ENCODE measurements at places on chromosomes 1 and 21.

- H3K36me3 ChIP-seq: no peaks in the 10 kb centered on the region
- H3K27ac ChIP-seq: no peak overlapping the region
- H3K4me3 ChIP-seq: no peak overlapping the region
- H3K27me3 ChIP-seq: no peaks in the 10 kb centered on the region
- H3K4me1 ChIP-seq: no peaks in the 10 kb centered on the region
- no peak for DNase-seq
Measured at GRCh38 chr1:47875831-47876586, 121.2 kb downstream of the TRABD2B start.

DNA sequence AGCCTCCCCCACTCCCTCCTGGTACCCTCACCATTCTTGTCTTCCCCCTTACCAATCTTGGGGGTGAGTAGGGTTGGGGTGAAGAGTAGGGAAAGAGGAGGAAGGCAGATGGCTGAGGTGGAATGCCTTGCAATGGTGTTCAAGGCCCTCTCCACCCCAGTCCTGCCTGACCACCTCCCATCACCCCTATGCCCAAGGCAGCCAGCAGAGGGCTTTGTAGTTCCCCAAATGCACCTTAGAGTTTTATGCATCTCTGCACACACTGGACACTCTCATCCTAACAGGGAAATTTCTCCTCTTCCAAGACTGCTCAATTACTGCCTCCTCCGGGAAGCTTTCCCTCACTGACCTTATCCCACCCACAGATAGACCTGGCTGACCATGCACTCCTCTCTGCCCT lies 15.4 kb downstream of the KIF17 start:
- no peaks in the 10 kb centered on the region for H3K27me3 ChIP-seq
- H3K36me3 ChIP-seq: no peaks in the 10 kb centered on the region
- peaks cover 6% of the 10 kb centered on the region for H3K4me1 ChIP-seq
- H3K4me3 ChIP-seq: no peak overlapping the region
- H3K27ac ChIP-seq: no peak overlapping the region

DNA sequence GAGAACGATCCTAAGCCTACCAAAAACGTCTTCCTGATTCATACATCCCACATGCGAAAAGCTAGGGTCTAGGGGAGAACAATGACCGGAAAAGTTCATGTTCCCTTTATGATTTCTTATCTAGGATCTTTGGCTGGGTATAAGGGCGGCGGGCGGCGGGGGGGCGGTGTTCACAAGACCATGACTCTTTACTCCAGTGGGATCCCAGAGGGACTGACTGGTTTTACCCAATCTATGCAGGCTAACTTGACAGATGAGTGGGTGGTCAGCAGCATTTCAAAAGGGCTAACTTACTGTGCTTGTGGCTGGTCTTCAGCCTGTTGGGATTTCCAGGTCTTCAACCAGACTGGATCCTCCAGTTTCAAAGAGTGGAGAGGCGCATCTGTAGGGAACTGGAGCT lies 40.3 kb downstream of the CNIH3 start:
- H3K4me3 ChIP-seq: no peak overlapping the region
- no peaks in the 10 kb centered on the region for H3K27me3 ChIP-seq
- no peaks in the 10 kb centered on the region for H3K4me1 ChIP-seq
- DNase-seq: no peak

DNA sequence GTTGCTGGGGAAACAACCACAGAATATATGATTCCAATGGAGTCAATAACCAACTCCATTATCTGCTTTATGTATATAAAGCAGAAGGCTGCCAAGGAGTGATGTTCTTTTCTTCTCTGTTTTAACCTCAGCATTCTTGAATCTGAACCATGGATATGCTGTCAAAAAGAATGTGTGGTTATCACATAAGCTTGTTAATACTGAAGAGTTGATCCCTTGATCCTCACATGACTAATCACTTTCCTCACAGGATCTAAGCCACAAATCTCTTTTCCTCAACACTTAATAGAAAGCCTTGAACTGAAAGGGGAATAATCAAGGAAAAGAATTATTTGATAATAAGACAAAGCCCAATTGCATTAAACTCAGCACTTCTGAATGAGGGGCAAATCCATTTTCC lies 271.3 kb upstream of the KIAA0040 start:
- no peaks in the 10 kb centered on the region for H3K4me1 ChIP-seq
- no peak overlapping the region for H3K27ac ChIP-seq
- DNase-seq: no peak
- H3K36me3 ChIP-seq: no peaks in the 10 kb centered on the region

DNA sequence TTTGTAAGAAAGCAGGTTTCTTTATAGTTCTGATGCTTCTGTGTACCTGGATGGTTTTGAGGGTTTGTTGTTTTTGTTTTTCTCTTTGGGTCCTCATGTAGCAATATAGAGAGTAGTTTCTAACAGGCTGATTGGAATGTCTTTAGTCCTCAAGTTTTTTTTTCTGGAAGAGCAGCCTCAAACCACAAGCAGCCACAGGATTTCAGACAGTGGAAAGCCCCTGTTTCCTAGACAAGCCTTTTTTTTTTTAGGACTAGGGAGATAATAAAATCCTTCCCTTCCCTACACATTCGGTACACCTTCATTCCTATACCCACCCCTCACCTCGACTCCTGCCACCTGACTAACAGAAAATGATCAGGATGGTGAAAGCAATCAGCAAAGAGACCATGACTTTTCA lies 47.6 kb downstream of the ACP6 start:
- no peak for DNase-seq
- no peaks in the 10 kb centered on the region for H3K27me3 ChIP-seq

DNA sequence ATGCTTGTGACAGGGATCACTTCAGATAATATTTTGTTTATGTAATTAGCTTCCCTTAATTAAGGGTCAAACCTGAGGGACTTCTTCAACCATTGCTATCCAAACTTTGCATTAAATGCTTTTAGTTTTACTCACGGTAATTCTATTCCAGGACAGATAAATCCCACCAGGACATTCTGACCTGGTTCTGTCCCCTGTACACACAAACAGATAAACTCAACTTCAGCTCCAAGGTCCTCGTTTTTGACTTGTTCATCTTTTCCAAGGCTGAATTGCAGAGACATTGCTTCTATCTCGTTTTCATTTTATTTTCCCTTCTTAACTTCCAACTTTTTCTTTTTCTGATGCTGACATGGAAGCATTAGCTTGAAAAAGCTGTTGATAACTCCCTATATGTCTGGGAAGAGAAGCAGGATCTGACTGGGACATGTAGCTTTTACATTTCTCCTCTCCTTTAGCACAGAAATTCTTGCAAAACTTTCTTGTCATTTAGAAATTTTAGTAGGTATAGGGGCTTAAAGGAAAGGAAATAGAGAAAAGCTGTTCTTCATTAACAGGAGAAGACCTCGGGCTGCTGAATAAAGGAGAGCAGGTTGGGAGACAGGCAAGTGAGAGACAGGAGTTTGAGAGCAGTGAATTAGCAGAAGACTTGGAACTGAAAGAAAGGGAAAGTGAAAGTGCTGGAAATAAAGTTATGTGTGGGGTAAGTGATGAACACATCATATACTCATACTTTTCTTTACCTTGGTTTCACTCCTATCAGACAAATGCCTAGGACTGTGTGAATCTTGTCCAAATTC lies 231.7 kb upstream of the B3GALT2 start:
- H3K4me3 ChIP-seq: no peak overlapping the region
- no peaks in the 10 kb centered on the region for H3K36me3 ChIP-seq
